ENCODE measurements at places on chromosomes 5 and 9.

DNA sequence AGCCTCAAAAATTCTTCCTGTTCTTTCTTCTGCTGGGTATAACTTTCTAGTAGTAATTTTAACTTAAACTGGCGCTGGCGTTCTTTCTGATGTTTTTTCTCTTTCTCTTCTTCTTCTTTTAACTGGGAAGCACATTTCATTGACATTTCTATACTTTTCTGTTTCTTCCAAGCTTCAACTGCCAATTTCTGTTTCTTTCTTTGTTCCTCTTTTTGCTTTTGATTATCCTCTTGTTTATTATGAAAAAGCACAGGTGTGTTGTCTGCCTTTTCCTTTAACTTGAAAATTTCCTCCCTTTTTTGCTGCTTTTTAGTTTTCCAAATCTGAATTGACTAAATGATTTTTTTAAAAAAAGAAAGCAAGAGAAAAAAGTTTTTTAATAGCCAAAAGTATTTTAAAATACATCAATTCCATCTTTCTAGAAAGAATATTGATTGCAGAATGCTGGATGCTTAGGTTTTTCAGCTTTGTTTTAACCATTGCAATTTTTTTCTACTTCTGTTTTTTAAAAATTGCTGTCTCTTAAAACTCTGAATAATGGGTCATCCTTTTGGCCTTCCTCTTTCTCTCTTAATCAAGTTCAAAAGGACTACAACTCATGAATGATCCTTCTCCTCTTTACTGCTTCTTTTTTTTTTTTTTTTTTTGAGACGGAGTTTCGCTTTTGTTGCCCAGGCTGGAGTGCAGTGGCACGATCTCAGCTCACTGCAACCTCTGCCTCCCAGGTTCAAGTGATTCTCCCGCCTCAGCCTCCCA, 8.8 kb upstream of the PGGT1B start:
- ATAC-seq = no peak

- no peak for ATAC-seq
Measured at GRCh38 chr9:108197008-108197365, 658.8 kb downstream of the ACTL7B start.

GRCh38 chr9:119159386-119159785, 209.8 kb downstream of the BRINP1 start:
- no peak for ATAC-seq

DNA sequence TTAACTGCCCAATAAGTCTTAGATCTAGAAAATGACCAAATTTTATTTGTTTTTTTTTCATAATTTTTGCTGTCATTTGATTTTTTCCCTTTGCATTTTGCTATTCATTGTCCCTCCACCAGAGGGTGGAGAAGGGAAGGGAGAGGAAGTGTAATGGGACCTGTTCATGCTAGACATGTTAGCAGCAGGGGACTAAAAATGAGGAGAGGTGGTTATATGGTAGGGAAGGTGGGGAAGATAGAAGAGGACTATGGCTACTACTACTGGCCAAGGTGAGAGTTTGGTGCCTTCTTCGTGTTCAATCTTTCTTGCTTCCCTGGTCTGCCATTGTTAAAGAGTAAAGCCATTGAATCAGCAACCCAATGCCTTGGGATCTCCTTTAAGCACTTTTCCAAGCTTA, 6.4 kb downstream of the GRIA1 start:
- no peak for ATAC-seq

DNA sequence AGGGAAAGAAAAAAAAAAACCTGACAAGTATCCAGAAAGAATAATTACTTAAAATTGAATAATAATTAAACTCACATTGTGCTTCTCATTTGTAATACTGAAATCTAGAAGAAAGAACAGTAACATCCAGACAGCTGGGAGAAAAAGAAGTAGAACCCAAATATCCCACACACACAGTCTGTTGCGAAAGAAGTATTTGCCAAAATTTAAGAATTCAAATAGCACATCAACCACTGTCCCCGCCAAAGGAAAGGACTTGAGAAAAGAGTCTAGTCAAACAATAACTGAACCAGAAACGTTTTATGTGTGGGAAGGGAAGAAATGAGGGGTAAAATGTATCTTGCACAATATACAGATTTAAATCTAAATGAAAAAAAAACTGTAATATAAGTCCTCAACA, 202.8 kb downstream of the MLLT3 start:
- no peak for ATAC-seq

DNA sequence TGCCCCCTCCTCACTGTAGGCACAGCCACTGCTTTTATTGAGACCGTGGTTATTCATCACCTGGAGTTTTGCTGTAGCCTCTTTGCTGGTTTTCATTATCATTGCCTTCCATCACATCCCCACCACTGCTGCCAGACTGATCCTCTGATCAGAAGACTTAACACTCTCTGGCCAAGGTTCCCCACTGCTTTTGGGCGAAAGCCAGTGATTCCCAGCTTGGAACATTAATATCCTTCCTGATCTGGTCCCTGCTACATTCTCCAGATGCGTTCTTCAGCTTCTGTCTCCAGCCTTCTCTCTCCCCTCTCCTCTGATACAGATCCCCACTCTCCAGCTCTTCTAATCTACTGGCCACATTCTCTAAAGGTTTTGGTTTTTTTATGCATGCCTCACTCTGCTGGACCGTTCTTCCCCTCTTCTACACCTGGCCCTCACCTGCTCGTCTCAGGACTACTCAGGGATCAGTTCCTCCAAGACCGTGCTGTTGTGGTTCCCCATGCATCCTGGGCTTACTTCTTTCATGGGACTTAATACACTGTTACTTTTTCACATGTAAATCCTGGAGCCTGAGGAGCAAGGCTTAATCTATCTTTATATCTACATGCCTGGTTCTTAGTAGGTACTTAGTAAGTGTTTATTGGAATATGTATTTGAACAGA, 115.0 kb downstream of the PRKACG start:
- no peak for ATAC-seq

GRCh38 chr5:54520940-54521339, 3.4 kb downstream of the SNX18 start:
- ATAC-seq = no peak

GRCh38 chr9:77433675-77434445, 214.3 kb downstream of the GNA14 start:
- ATAC-seq = peak; percentile 71

DNA sequence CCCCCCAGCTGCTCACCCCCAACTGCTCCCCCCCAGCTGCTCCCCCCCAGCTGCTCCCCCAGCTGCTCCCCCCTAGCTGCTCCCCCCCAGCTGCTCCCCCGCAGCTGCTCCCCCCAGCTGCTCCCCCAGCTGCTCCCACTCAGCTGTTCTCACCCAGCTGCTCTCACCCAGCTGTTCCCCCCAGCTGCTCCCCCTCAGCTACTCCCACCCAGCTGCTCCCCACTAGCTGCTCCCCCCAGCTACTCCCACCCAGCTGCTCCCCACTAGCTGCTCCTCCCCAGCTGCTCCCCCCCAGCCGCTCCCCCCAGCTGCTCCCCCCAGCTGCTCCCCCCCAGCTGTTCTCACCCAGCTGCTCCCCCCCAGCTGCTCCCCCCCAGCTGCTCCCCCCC, 22.8 kb upstream of the AHRR start:
- ATAC-seq = no peak

GRCh38 chr5:53180991-53181390, 71.4 kb upstream of the MOCS2 start:
- ATAC-seq = no peak

DNA sequence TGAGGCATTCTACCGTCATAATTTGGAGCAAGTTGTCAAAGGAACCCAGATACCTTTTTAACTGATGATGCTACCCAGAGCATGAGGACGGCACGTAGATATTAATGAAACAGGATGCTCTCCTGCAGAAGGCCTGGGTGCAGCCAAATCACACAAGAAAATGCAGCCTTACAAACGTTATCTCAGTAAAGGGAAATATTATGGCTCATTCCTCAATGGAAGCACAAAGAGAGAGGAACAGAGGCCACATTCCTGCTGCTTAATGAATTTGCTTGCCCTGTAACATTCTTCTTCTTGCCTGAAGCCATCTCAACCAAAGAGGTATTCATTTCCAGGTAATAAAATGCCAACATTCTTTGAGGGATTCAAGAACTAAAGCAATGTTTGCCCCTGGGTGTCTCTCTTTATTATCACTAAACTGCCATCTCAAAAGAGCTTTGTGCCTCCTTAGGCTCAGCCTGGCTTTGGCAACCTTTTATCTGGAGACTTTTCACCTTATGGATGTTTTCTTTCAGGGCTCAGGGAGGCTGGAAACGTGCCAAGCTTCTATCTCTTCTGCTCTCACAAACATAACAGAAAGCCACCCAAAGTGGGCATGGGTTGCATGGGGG, 92.9 kb downstream of the TNC start:
- no peak for ATAC-seq

Data from gastroesophageal sphincter (tissue), 4 donors.